ENCODE measurements at places on chromosomes 13 and 19. TPM values are rescaled to one million over a fixed set of nuclear protein-coding genes. Genes with fewer than 3 reads are reported as not detected.
A peak's percentile ranks its signal among the peaks of the same experiment; 100 is the strongest.

The CGB8 gene
- not detected for total RNA-seq

The IFI30 gene
- 10.2 TPM for total RNA-seq

The GNG8 gene
- total RNA-seq: 24.8 TPM

The NALCN gene
- not detected for total RNA-seq

The ZIK1 gene
- total RNA-seq: 9.0 TPM

The TGDS gene
- total RNA-seq: 21.1 TPM

The KCNN1 gene
- 1.2 TPM for total RNA-seq

The AP1M2 gene
- not detected for total RNA-seq

The SLC44A2 gene
- total RNA-seq: 148 TPM

DNA sequence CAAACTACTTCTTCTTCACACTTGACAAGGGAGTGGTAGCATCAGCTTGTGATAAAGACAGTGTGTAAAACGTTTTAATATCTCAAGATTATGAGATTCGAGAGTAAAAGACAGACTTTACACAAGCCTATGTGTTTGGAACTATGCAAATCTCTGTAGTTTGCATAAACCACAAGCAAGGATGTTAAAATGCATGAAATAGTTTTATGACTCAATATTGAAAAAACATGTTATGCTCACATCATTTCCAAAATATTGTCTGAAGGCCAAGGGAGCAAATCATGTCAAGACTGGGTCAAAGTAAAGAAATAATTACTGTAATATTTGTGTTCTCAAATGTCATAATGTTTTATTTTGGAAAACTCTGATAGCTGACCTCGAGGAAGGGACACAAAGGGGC is 316.8 kb upstream of the KLF12 start:
- H3K4me1 ChIP-seq: peaks cover 9% of the 10 kb centered on the region
- peaks cover 5% of the 10 kb centered on the region for H3K27me3 ChIP-seq
- no peak for DNase-seq
- no peak overlapping the region for H3K4me3 ChIP-seq
- no peaks in the 10 kb centered on the region for H3K36me3 ChIP-seq

DNA sequence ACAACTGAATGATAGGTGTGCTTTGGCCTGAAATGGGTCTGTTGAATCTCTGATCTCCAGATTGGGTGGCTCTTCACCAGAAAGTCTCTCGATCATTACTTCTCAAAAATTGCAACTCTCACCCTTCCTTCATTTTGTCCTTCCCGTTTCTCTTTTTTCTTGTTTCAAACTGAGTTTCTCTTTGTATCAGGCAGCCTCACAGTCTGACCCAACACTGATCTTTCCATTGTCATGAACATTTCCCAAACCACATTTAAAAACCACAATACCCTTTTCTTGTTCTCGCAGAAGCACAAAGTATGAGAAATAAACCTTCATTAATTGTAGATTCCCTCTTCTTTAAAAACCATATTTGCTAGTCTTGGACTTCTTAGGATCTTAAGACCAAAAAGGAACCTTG is 33.6 kb upstream of the HMGB1 start:
- no peaks in the 10 kb centered on the region for H3K36me3 ChIP-seq
- no peak overlapping the region for H3K27ac ChIP-seq
- DNase-seq: no peak
- peaks cover 8% of the 10 kb centered on the region for H3K4me1 ChIP-seq
- H3K4me3 ChIP-seq: no peak overlapping the region
- peaks cover 6% of the 10 kb centered on the region for H3K27me3 ChIP-seq

- no peak overlapping the region for H3K27ac ChIP-seq
- H3K36me3 ChIP-seq: peaks cover 1% of the 10 kb centered on the region
- no peak for DNase-seq
- no peaks in the 10 kb centered on the region for H3K4me1 ChIP-seq
These were observed 491.1 kb upstream of the TSHZ3 start for GRCh38 chr19:31840371-31840770.

GRCh38 chr13:47869776-47870175 is 131.3 kb downstream of the SUCLA2 start:
- no peak overlapping the region for H3K27ac ChIP-seq
- DNase-seq: no peak
- no peaks in the 10 kb centered on the region for H3K27me3 ChIP-seq
- peaks cover 5% of the 10 kb centered on the region for H3K36me3 ChIP-seq
- H3K4me3 ChIP-seq: no peak overlapping the region

DNA sequence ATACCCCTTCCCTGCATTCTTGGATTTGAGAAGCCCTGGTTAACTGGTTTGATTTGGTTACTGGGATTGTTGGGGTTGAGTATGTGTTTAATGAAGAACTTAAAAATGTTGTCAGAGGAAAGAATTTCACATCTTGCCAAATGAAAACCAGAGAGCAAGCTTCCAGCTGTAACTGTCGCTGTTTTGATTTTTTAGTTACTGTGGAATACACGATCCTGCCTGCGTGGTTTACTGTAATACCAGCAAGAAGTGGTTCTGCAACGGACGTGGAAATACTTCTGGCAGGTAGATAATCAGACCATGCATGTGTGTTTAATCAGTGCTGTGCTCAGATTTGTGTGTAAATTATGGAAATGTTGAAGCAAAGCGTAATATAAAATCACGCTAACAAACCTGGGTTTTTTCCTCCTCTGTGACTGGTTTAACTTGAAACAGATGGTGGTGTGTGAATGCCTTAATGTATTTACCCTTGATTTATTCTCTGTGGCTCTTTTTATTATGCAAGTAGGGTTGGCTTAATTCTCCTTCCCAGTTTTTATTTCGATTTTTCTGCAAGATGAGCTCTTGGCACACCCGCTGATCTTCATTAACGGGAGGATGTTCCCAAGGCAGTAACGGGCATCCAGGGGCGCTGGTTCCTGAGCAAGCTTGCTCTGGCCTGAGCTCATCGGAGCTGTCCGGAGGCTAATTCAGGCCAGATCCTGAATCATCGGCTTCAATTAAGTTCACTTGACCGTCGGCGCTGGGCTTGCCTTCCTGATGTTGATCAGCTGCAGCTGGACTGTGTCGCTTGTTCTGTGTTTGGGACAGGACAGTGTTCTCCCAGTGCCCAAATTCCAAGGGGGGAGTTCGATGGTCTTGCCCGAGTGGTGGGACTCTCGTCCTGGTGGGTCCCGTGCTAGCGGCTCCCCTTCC is 16.0 kb downstream of the UPF1 start:
- no peak for DNase-seq
- H3K36me3 ChIP-seq: peaks cover 26% of the 10 kb centered on the region
- no peak overlapping the region for H3K4me3 ChIP-seq
- peaks cover 61% of the 10 kb centered on the region for H3K4me1 ChIP-seq
- H3K27me3 ChIP-seq: no peaks in the 10 kb centered on the region

DNA sequence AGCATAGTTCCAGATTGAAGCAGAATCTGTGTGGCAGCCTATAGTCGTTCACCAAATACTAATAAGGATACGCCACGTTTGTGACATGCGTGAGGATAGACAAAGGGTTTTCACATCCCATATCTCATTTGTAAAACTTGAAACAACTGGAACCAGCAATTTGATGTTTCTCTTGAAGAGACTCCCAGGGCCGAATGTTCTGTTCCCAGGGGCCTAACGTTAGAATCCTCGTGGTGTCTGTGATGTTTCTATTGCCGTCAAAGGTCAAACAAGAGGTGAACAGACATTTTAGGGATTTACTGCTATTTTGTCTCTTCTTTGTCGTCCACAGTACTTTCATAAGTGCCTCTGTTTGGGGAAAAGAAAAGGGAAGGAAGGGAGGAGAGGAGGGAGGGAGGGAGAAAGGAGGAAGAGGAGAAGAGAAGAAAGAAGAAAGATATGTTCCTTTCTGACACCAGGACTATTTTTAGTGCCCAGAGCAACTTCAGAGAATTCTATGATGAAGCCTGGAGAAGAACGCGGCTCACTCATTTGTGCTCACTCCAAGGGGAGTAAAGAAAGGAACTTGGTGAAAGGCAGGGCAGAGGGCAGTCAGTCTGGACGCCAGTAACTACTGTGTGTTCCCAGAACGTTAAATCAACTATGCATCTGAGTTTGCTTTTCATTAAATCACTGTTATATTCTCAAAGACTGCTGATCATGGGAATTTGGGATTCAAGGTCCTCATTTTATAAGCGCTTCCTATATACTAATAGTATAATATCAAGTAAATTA is 154.5 kb downstream of the DCT start:
- H3K4me3 ChIP-seq: no peak overlapping the region
- no peak overlapping the region for H3K27ac ChIP-seq
- no peak for DNase-seq

- H3K4me3 ChIP-seq: no peak overlapping the region
- H3K4me1 ChIP-seq: no peaks in the 10 kb centered on the region
- H3K27ac ChIP-seq: no peak overlapping the region
- H3K27me3 ChIP-seq: no peaks in the 10 kb centered on the region
- no peaks in the 10 kb centered on the region for H3K36me3 ChIP-seq
- DNase-seq: no peak
These were observed 511.7 kb upstream of the MIR17HG start for GRCh38 chr13:90835826-90836225.

GRCh38 chr13:22095794-22096193 is 424.9 kb downstream of the FGF9 start:
- peaks cover 2% of the 10 kb centered on the region for H3K36me3 ChIP-seq
- H3K27me3 ChIP-seq: no peaks in the 10 kb centered on the region

DNA sequence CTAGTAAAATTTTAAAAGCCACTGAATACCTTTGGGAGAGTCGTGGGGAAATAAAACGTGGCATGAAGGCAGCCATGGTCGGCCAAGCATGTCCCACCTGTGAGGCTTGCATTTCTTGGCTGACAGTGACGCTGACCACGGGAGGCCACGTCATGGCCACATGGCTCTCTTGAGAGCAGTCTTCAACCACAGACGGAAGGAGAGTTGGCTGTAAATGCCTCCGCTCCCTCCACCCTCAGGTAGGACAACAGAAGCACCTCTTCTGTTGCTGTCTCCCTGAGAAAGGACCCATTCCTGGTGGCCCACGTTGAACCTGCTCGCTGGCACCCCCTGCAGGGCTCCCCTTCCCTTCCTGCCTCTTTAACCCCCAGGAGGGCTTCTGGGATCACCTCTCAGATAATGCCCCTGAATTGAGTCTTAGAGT is 10.6 kb upstream of the LRRC25 start:
- peak; percentile 39 for DNase-seq
- peaks cover 8% of the 10 kb centered on the region for H3K27me3 ChIP-seq
- no peak overlapping the region for H3K27ac ChIP-seq
- no peak overlapping the region for H3K4me3 ChIP-seq
- H3K36me3 ChIP-seq: no peaks in the 10 kb centered on the region

DNA sequence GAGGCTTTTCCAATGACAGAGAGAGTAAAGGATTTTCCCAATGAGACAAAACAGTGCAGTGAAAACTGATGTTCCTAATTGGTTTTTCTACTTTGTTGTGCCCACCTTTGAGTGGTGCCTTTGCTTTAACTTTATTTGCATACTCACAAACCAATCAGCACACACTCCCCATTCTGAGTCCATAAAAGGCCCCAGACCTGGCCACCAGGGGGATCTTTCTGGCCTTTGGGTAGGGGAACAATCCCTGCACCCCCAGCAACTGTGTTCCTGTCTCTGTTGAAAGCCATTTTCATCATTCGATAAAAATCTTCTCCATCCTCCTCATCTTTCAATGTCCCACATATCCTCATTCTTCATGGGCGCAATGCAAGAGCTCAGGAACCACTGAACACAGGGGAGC is 252.8 kb downstream of the B3GLCT start:
- H3K27ac ChIP-seq: no peak overlapping the region
- no peaks in the 10 kb centered on the region for H3K36me3 ChIP-seq
- DNase-seq: no peak
- H3K4me3 ChIP-seq: no peak overlapping the region
- no peaks in the 10 kb centered on the region for H3K4me1 ChIP-seq

DNA sequence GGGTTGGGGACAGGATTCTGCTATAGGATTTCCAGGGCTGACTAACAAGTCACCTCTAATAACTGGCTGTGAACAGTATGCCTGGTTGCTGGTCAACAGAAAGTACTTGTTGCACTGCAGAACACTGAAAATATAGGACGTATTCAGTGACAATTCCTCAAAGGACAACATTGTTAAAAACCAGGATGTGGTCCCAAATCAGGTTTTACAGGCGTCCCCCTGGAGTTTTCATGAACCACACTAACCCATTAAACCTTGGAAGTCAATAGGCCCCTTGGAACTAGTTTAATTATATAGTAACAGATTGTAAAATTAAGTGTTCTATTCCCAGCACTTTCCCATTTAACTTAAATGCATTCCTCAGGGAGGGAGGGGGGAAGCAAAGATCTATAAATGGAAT is 495.4 kb downstream of the TBC1D4 start:
- H3K4me3 ChIP-seq: no peak overlapping the region
- no peak overlapping the region for H3K27ac ChIP-seq
- DNase-seq: no peak
- H3K27me3 ChIP-seq: no peaks in the 10 kb centered on the region

- H3K27me3 ChIP-seq: no peaks in the 10 kb centered on the region
- H3K4me3 ChIP-seq: no peak overlapping the region
- H3K36me3 ChIP-seq: no peaks in the 10 kb centered on the region
- DNase-seq: no peak
These were observed 1540.9 kb upstream of the MIR17HG start for GRCh38 chr13:89806594-89806993.

GRCh38 chr19:49419173-49419572 is 4.1 kb downstream of the PTH2 start:
- peaks cover 62% of the 10 kb centered on the region for H3K27me3 ChIP-seq
- H3K4me1 ChIP-seq: peaks cover 37% of the 10 kb centered on the region

DNA sequence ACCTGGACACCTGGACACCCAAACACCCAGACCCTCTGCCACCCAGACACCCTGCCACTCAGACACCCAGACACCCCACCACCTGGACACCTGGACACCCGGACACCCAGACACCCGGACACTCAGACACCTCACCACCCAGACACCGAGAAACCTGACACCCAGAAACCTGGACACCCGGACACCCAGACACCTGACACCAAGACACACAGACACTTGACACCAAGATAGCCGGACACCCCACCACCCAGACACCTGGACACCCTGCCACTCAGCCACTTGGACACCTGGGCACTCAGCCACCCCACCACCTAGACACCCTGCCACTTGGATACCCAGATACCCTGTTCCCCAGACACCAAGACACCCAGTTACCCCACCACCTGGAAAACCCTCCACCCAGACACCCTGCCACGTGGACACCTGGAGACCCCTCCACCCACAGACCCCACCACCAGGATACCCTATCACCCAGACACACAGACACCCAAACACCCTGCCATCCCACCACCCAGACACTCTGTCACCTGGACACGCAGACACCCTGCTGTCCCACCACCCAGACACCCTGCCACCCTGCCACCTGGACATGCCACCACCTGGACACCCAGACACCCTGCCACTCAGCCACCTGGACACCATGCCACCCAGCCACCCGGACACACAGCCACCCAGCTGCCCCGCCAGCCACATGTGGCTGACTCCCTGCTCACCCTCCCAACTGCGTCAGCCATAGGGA is 17.4 kb downstream of the C19orf12 start:
- no peak for DNase-seq
- no peak overlapping the region for H3K4me3 ChIP-seq
- H3K4me1 ChIP-seq: peaks cover 8% of the 10 kb centered on the region
- H3K27ac ChIP-seq: peak overlapping the region; percentile 68
- H3K27me3 ChIP-seq: no peaks in the 10 kb centered on the region
- H3K36me3 ChIP-seq: peaks cover 3% of the 10 kb centered on the region

- H3K4me1 ChIP-seq: no peaks in the 10 kb centered on the region
- H3K27ac ChIP-seq: no peak overlapping the region
- DNase-seq: no peak
- no peaks in the 10 kb centered on the region for H3K36me3 ChIP-seq
- H3K4me3 ChIP-seq: no peak overlapping the region
These were observed 70.7 kb downstream of the PCCA start for GRCh38 chr13:100159584-100159983.

Measured in activated T-cell treated with anti-CD3 and anti-CD28 coated beads, Interleukin-2, amount 50 U/mL, for 72 hours (primary cell).